SK-N-SH (cell line): ENCODE measurements at places on chromosomes 2 and 18. TPM values are rescaled to one million over a fixed set of nuclear protein-coding genes. Genes with fewer than 3 reads are reported as not detected.

Gene CTIF
- polyA plus RNA-seq = 47.2 and 47.8 TPM in 2 replicates

Gene CAPN13
- polyA plus RNA-seq = not detected in 2 replicates

Gene PCARE
- polyA plus RNA-seq = not detected in 2 replicates

Gene GAREM1
- 2.8 and 3.3 TPM in 2 replicates for polyA plus RNA-seq

Gene OSR1
- polyA plus RNA-seq = 48.7 and 76.6 TPM in 2 replicates

Gene RRM2
- polyA plus RNA-seq = 23.6 and 38.9 TPM in 2 replicates

Gene CAVIN2
- 1.5 and 1.7 TPM in 2 replicates for polyA plus RNA-seq

Gene SLC4A5
- polyA plus RNA-seq = 0.25 and 1.1 TPM in 2 replicates

Gene SYT4
- 0.44 and 1.3 TPM in 2 replicates for polyA plus RNA-seq

Gene OTX1
- polyA plus RNA-seq = 0.15 and 0.20 TPM in 2 replicates

Gene DCC
- 0.20 and 0.34 TPM in 2 replicates for polyA plus RNA-seq

Gene FBXO48
- 0.30 and 0.45 TPM in 2 replicates for polyA plus RNA-seq

Gene NEU2
- not detected in 2 replicates for polyA plus RNA-seq

Gene RSAD2
- 0.15 and 0.35 TPM in 2 replicates for polyA plus RNA-seq

Gene GKN2
- not detected in 2 replicates for polyA plus RNA-seq

Gene FEV
- polyA plus RNA-seq = 0.53 and 1.2 TPM in 2 replicates

Gene NEURL3
- 0.05 and 0.08 TPM in 2 replicates for polyA plus RNA-seq

Gene EPHA4
- 0.73 and 0.90 TPM in 2 replicates for polyA plus RNA-seq

Gene ARHGEF4
- polyA plus RNA-seq = 1.5 and 2.3 TPM in 2 replicates

Gene COPS8
- polyA plus RNA-seq = 107 and 123 TPM in 2 replicates

Gene KCNG2
- polyA plus RNA-seq = not detected in 2 replicates

Gene SERPINB13
- polyA plus RNA-seq = not detected in 2 replicates

Gene FAM161A
- polyA plus RNA-seq = 0.90 and 1.2 TPM in 2 replicates

Gene ALK
- 0.30 and 0.55 TPM in 2 replicates for polyA plus RNA-seq

Gene SCN9A
- 5.9 and 7.8 TPM in 2 replicates for polyA plus RNA-seq

Gene RASGRP3
- polyA plus RNA-seq = 72.5 and 152 TPM in 2 replicates

Gene CCDC150
- 4.6 and 5.8 TPM in 2 replicates for polyA plus RNA-seq

Gene SPP2
- 0.19 and 0.30 TPM in 2 replicates for polyA plus RNA-seq

Gene GCG
- polyA plus RNA-seq = not detected in 2 replicates

Gene DSG3
- polyA plus RNA-seq = 0.02 TPM in 1 of 2 replicates, not detected in the other

Gene TFCP2L1
- not detected in 2 replicates for polyA plus RNA-seq

Gene ECEL1
- polyA plus RNA-seq = not detected in 2 replicates

Gene SP100
- polyA plus RNA-seq = 38.1 and 50.6 TPM in 2 replicates

Gene CHRNG
- polyA plus RNA-seq = not detected in 2 replicates

Gene UGT1A3
- not detected in 2 replicates for polyA plus RNA-seq

Gene AKAIN1
- polyA plus RNA-seq = not detected in 2 replicates

Gene MAP2
- 7.8 and 11.1 TPM in 2 replicates for polyA plus RNA-seq

Gene BIN1
- polyA plus RNA-seq = 31.5 and 40.3 TPM in 2 replicates

Gene GRP
- 2.5 and 2.8 TPM in 2 replicates for polyA plus RNA-seq

Gene G6PC2
- polyA plus RNA-seq = not detected in 2 replicates

Gene ADD2
- 0.30 and 0.50 TPM in 2 replicates for polyA plus RNA-seq

Gene NOSTRIN
- not detected in 2 replicates for polyA plus RNA-seq

Gene ABCB11
- not detected in 2 replicates for polyA plus RNA-seq

Gene NPAS2
- polyA plus RNA-seq = 40.1 and 58.5 TPM in 2 replicates
